Lung (tissue), 17 donors: ENCODE measurements at places on chromosomes 16 and 17. TPM values are rescaled to one million over a fixed set of nuclear protein-coding genes. Genes with fewer than 3 reads are reported as not detected.
A peak's percentile ranks its signal among the peaks of the same experiment; 100 is the strongest.

- DNase-seq = no peak
Measured at GRCh38 chr16:86070484-86070883, 171.5 kb downstream of the IRF8 start.

DNA sequence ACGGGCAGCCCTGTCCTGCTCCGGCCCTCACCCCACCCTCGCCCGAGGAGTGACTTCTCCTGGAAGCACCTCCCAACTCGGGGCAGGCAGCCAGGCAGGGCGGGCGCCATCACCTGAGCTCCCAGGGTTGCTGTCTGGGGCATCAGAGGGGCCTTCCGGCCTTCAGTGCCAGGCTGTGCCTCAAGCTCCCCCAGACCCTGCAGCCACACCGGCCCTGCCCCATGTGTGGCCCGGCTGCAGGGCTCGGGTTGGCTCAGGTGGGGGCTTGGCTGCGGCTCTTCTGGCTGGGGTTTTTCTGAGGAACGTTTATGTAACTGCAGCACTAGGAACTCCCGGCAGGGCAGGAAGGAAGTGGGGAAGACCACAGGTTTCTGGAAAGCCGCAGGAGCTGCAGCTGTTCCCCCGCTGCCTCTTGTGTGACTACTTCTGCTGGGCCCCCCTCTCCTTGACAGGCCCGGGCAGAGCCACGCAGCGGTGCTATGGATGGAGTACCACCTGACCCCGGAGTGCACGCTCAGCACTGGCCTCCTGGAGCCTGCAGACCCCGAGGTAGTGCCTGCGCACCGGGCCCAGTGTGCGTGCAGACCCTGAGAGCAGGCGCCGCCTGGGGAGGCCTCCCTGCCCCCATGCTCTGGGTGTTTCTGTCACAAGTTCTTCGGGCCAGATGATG lies 45.6 kb downstream of the PRMT7 start:
- DNase-seq = no peak

- no peak for DNase-seq
Measured at GRCh38 chr17:52148288-52148968, 10.1 kb downstream of the CA10 start.

The DNAAF1 gene
- 11.5 TPM for polyA plus RNA-seq

The TVP23A gene
- polyA plus RNA-seq = 0.22 TPM

DNA sequence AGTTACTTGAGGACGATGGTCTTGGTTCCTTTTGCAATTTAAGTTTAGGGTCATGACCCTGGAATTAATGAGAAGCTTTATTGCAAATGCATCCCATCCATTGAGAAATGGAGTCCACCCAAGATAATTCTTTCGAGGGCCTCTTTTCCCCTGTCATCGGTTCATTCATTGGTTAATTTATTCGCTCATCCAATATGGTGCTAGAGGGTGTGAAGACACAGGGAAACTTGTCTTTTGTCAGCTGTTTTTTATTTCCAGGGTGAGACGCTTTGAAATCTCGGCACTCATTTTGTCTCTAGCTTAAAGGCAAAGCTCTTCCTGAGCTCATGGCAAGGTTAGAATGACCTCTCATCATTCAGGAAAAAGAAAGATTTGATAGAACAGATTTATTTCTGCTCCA lies 464.2 kb upstream of the EEF2KMT start:
- no peak for DNase-seq

GRCh38 chr16:89132194-89133005 lies 38.7 kb downstream of the ACSF3 start:
- no peak for DNase-seq

DNA sequence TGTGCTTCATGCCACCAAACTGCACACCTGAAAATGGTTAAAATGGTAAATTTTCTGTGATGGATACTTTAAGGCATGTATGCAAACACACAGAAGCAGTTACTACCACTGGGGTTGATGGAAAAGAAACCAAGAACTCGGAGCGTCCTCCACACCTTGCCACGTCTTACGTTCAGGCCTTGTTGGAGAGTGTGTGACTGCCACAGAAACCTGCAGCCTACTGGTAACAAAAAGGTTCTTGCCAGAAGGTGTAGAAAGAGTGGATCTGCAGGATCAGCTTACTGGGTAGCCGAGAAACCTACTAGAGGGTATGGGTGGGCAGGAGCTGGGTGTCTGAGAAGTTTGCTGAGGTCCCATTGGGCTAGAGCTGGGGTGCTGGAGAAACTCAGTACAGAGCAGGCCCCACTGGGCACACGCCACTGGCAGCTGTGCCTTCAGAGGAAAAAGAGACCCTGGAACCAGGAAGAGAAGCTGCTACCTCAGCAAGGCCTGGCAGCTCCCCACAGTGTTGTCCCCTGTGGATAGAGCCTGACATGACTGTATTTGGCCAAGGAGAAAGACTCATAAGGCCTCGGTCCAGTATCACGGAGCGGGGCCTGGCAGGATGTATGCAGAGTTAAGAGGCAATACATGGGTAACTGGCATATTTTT lies 204.6 kb downstream of the SEC14L1 start:
- DNase-seq = no peak

GRCh38 chr17:71383091-71383490 lies 737.7 kb upstream of the SOX9 start:
- no peak for DNase-seq

DNA sequence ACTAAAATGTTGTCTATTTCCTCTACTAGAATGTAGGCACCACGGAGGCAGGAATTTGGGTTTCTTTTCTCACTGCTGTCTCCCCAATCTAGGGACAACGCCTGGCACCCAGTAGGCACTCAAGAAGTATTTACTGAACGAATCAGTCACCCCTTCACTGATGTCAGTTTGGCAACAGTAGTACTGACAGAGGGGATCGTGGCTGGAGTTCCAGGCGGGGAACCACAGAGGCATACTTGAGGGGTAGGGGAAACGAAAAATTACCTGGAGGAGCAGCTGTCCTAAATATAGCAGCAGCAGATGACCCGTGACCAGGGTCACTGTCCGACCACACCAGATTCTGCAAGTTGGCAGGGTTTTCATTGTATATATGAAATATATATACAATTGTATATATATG lies 33.3 kb downstream of the TRIM25 start:
- DNase-seq = no peak

- DNase-seq = peak; percentile 79
Measured at GRCh38 chr17:35486920-35487732, 38.6 kb upstream of the SLFN13 start.

The RHBDL3 gene
- 0.14 TPM for polyA plus RNA-seq

The TUBD1 gene
- polyA plus RNA-seq = 4.8 TPM

DNA sequence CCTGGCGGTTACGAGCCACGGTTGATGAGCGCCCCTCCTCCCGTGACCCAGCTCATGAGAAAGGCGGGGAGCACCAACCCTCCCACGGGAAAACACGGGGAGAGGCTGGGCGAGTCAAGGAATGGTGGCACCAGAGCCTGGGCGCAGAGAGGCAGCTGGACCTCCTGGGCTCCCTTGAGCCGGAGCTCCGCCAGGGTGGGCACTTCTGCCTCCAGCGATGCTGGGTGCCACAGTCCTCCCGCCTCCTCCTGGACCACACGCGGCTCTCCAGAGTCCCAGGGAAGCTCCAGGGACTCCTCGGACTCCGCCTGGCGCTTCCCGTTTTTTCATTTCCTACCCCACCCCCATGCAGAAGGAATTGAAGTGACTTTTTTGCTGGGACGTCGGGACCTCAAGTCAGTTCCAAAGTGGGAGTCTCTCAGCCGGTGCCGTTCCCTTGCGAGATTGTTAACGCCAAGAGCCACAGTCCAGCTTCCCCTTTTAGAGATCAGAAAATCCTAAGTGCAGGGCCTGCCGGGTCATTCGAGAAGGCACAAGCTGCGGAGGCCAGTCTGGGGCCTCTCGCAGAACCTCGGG lies 6.6 kb upstream of the CBX8 start:
- no peak for DNase-seq

GRCh38 chr17:78138204-78139060 lies 7.8 kb upstream of the C17orf99 start:
- DNase-seq = no peak

GRCh38 chr16:66639091-66639885 lies 34.8 kb downstream of the CMTM3 start:
- DNase-seq = no peak

The MT1F gene
- polyA plus RNA-seq = 42.0 TPM

DNA sequence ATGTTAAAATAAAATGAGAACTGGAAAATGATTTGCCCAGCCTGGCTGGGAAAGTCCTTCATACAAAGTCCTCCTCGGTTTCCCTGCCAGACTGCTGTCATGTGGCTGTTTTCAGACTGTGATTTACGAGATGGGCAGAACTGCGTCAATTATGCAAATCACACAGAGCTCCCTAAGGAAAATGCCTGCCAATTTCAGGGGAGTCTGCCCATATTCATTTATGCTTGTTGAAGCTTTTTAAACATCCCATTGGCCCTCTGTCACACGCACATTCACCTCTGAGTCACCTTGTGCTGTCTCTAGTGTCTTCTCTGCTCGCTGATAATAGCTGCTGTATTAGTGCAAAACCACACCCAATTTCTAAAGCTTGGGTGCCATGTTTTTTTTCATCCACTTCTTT lies 81.7 kb upstream of the FAM20A start:
- no peak for DNase-seq

DNA sequence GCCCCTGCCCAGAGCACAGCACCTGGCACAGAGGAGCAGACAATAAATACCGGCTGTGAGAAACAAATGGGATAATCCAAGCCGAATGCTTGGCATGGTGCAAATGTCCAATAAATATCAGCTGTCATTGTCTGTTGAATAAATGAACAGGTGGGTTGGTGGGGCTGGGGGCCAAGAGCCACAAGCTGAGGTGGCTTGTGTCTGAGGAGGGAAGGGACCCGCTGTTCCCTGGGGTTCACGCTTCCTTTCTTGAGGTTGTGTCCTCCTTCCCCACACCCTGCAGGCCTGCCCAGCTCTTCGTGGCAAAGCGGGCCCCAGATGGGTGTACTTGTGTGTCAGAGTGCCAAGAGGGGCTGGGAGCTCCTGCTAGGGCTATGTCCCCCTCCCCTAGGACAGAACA lies 38.6 kb downstream of the ARHGAP27 start:
- DNase-seq = no peak

The VEZF1 gene
- 18.0 TPM for polyA plus RNA-seq

GRCh38 chr16:22098405-22099255 lies 6.3 kb downstream of the VWA3A start:
- no peak for DNase-seq

The LRRC37B gene
- polyA plus RNA-seq = 16.3 TPM

GRCh38 chr17:1762233-1762900 lies 507 bp downstream of the SERPINF1 start:
- DNase-seq = no peak

The SPNS3 gene
- 0.62 TPM for polyA plus RNA-seq

DNA sequence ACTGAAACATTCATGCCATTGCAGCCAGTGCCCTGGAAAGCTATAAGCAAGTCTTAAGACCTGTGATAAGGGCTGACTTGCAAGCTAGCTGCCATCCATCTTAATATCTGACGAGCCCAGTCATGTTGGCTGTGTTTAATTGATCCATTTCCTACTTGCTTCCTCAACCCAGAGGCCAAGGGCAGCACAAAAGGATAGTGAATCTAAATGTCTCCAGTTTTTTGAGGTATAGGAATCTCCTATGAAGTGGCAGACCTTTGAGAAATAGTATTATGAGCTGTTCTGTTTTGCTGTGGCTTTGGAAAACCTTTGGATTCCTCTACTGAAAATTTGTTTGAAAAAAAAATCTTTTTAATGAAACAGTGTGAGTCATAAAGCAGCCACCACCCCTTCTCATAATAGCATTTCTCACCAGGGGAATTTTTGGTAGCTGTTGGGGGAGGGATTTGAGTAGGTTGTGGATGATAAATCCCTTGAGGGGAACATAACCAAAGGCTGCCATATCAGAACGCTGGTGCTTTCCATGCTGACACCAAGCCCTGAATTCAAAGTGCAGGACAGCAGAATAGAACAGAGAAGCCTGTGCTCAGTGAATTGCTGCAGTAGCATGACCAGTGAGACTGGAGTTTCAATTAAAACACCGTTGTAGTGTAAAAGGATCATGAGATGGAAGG lies 12.9 kb downstream of the ZNRF1 start:
- no peak for DNase-seq

- peak; percentile 28 for DNase-seq
Measured at GRCh38 chr17:41096055-41096454, 1.9 kb downstream of the KRTAP4-8 start.

The ABCC12 gene
- polyA plus RNA-seq = not detected

The TTLL6 gene
- polyA plus RNA-seq = 0.94 TPM

GRCh38 chr16:78836802-78837491 lies 737.5 kb downstream of the WWOX start:
- no peak for DNase-seq

The PERCC1 gene
- not detected for polyA plus RNA-seq

GRCh38 chr17:39243155-39243554 lies 17.4 kb upstream of the STAC2 start:
- DNase-seq = no peak

- DNase-seq = no peak
Measured at GRCh38 chr16:85851034-85851785, 47.8 kb upstream of the IRF8 start.

DNA sequence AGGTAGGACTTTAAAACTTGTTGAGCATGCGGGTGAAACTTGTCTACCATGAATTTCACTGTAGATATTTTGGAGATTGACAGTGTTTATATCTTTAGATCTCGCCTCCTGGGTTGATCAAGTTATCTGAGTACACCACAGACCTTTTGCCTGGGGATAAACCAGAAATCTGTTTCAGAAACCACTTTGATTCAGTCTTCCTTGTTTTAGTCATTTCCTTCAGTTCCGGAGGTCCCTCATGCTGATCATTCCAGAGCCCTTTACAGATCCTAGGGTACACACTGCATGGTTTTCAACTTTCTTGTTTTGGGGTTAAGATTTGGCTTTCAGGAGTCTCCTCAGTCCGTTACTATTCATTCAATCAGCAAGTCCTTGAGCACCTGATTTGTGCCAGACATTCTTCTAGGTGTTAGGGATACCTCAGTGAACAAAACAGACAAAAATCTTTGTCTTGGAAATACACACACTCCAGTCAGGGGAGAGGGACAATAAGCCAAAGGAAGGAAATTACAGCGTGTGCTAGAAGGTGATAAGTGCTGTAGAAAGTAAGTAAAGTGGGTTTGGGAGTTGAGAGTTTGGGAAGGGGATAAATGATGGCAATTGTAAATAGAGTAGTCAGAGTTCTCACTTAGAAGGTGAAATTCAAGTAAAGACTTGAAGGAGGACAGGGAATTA lies 12.2 kb downstream of the NOD2 start:
- DNase-seq = no peak
